NCI-H524 (cell line): ENCODE measurements at places on chromosomes 12 and 14.
A peak's percentile ranks its signal among the peaks of the same experiment; 100 is the strongest.

DNA sequence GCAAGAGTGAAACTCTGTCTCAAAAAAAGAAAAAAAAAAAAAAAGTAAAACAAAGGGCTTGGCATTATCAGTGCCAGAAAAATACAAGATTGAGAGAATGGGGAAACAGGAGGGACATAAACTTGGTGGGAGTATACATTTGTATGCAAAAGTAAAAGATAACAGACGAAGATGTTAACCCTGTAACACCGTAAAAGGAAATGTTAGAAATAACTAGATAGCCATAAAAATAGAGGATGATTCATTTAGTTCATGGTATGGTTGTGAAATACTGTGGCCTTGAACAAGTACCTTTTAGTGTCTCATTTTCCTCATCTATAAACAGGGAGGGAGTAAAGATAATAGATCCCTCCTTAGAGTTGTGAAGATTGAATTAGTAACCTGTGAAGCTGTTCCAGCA is 33.3 kb downstream of the ATP2A2 start:
- DNase-seq: no peak

GRCh38 chr14:35339761-35340406 is 47.7 kb downstream of the PSMA6 start:
- DNase-seq: no peak

DNA sequence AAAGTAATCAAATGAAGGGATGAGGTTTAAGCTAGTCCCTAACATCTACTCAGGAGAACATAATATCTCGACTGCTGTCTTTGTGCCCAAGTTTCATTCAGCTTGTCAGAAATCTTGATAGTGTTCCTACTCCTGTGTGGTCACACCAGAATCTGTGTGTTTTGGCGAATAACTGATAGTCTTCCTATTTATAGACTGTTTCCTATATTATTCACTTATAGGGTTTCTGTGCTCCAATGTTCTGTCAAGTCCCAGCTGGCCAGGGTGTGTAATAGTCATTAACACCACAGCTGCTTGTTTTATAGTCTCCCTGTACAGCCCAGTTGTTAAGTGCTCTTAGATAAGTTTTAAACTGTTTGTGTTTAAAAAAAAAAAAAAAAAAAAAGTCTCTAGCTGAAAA is 45.9 kb downstream of the GPR135 start:
- no peak for DNase-seq

DNA sequence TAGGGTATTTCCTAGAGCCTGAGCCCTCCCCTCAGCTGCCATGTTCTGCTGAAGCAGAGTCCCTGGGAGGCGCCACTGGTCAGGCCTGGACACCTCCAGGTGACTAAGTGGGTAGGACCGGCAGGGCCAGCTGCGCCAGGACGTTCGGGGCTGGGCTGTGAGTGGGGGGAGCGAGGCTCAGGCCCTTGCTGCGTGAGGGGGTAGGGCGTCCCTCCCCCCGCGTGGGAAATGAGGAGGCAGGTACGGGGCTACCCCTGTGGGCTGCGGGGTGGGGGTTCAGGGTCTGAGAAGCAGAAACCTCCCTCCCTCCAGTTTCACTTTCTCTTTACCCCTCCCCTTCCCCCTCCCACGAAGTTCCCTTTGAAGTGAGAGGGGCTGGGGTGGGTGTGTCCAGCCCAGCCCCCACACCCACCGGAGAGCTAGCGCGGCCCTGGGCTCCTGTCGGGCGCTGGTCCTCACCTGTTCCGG is 22.1 kb upstream of the KIF26A start:
- DNase-seq: no peak

DNA sequence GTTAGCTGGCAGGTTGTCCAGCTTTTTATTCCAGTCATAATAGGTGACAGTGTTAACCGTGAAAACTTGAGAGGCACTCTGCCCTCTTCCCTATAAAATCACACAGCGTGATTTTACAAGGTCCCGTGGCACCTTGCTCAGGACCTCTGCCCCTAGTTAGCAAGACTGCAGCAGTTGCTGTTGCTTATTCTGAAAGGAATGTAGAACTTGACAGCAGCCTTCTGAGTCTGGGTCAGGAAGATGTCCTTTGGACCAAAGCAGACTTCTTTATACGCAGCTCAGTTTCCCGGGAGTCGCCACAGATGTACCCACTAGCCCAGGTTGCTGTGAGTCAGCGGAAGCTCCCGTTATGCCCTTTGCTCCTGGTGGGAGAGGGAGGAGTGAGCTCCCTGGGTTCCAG is 13.2 kb downstream of the PRKAB1 start:
- no peak for DNase-seq

DNA sequence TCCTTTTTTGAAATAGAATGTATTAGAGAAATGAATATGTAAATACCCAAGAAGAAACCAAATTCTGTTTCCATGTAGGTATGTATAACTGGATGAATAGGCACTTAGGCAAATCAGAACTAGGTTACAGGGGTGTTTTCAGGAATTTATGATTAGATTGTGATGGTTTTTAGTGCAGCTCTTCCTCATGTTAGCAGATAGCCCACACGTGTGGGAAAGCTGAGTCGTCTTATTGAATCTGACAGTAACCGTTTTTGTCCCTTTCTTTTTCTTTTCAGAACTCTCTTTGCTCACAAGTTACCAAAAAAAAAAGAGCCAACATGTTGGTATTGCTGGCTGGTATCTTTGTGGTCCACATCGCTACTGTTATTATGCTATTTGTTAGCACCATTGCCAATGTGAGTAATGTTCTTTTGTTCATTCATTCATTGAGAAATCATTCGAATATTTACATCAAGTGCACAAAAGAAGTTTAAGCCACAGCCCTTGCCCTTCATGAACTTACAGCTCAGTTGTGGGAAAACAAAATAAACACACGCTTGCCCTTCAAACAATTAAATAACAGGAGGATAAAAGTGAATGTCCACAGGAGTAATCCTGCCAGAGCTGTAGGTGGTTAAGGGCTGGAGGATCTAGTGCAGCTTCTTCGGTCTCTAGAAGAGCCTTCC is 14.8 kb downstream of the EMP1 start:
- no peak for DNase-seq

DNA sequence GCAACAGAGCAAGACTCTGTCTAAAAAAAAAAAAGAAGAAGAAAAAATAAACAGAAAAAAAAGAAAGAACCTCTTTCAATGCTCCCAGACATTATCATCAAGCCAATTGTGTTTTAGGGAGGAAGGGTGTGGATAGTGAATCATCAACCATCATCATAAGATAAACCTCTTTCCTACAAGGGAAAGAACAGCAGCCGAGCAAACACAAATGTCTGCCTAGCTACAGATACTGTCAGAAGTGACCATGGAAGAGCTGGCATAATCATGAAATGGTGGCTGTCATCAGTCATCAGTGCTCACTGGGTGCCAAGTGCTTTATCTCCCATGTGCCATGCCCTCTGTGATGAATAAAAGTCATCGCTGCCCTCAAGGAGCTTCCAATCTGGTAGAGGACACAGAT is 46.6 kb downstream of the SLC17A8 start:
- DNase-seq: no peak

DNA sequence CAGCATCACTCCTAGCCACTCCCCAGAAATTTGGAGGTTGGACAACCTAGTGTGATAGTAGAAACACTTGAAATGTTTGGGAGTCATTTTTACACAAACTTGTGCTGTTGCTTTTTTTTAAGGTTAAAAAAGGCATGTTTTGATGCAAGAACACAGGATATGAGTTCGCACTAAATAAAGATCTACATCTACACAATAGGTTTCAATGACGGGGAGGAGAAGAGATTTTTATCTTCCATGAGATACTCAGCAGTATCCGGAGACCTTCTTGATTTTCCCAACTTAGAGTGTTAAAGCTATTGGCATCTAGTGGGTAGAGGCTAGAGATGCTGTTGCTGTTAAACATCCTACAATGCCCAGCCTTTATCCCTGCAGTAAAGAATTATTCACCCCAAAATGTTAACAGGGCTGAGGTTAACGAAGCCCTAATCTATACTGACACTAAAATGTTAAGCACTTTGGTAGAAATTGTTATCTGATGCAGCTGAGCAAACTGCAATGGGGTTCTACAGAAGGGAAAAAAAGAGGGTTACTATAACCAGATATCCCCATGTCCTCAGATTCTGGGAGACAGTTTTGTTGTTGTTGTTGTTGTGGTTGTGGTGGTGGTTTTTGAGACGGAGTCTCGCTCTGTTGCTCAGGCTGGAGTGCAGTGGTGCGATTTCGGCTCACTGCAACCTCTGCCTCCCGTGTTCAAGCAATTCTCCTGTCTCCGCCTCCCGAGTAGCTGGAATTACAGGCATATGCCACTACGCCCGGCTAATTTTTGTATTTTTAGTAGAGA is 14.0 kb upstream of the PCNX1 start:
- DNase-seq: no peak

- no peak for DNase-seq
These were observed 4.7 kb upstream of the PPP1R1A start for GRCh38 chr12:54593135-54593534.

- no peak for DNase-seq
These were observed 88.1 kb downstream of the PPP2R5C start for GRCh38 chr14:101849640-101850039.

- no peak for DNase-seq
These were observed 9.5 kb upstream of the CCDC91 start for GRCh38 chr12:28180786-28181185.

GRCh38 chr12:50401500-50402081 is 906 bp downstream of the LARP4 start:
- no peak for DNase-seq

- DNase-seq: peak; percentile 96
These were observed 21.8 kb upstream of the RNU6-8 start for GRCh38 chr14:32224737-32225377.

GRCh38 chr12:28023156-28023887 is 50.8 kb upstream of the PTHLH start:
- DNase-seq: no peak

DNA sequence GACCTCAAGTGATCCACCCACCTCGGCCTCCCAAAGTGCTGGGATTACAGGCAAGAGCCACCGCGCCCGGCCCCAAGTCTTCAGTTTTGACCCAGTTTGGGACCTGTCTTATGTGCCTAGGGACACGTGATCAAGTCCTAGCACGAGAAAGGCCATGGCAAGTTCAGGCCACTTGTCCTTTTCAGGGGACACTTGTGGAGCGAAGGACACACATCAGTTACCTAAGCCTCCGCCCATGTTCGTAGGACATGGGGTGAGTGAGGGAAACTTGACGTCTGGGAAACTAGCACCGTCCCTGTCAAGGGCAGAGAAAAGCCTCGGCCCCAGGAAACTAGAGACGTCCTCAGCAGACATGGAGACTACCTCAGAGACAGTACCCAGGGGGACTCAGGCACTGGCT is 60.7 kb downstream of the KDM2B start:
- DNase-seq: no peak

DNA sequence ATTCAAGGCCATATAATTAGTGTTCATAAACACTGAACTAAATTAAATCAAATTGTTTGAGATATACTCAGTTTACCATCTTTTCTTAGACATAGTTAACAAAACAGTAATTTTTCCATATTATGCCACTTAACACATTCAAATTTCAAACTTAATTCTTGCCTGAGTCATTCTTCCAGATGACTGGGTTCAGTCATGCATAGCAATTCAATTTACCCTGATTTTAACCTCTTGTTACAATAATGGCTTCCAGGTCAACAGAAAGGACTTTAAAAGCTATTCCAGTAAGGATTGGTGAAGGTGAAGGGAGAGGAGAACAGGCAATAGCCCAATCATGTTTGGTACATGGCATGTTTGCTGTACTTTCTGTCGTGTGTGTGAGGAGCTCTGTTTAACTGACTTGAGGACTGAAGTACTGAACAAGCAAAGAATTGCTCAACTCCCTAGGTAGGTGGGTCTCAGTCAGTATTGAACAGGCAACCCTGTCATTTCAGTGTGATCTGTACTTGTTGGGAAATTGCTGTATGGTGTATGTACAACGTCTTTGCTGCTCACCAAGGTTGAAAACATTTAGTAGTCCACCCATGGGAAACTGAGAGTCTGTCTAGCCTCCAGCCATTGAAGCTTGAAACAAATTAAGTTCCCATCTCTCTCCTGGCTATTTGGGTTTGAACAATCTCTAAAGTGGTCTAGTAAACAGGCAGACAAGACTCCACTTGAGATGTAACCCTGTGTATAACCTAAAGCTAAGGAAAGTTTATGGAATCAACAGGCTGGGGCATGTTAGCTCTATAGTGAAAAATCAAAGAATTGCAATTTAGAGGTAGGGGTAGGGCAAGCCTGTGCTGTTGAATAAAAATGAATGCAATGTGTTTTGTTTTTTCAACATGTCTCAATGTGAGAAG is 327.2 kb downstream of the BTG1 start:
- no peak for DNase-seq

DNA sequence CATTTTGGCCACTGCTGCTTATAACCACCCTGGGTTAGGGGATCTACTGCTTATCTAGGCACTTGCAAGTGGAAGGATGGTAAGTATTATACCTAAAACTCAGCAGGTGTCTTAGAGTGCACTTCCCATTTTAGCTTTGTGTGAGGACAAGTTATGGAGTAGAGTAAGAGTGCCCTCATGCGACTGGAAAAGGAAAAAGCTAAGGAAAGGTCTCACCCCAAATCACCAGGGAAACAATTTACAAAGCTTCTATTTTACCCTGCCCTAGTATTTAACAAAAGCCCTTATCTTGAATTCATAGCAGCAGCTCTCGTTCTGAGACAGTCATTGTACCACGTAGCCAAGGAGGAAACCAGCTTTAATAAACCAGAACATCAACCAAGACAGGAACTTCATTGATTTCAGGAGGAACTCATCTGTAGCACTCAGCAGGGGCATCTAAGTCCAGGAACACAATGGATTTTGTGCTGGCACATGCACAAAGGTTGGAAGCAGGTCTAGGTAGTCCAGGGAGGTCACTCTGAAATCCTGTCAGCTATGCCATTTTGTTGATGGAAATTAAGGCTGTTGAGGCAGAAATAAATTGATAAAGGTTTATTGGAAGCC is 2.9 kb downstream of the RDH12 start:
- DNase-seq: peak; percentile 84

- no peak for DNase-seq
These were observed 21.8 kb downstream of the CHST11 start for GRCh38 chr12:104478396-104479122.

DNA sequence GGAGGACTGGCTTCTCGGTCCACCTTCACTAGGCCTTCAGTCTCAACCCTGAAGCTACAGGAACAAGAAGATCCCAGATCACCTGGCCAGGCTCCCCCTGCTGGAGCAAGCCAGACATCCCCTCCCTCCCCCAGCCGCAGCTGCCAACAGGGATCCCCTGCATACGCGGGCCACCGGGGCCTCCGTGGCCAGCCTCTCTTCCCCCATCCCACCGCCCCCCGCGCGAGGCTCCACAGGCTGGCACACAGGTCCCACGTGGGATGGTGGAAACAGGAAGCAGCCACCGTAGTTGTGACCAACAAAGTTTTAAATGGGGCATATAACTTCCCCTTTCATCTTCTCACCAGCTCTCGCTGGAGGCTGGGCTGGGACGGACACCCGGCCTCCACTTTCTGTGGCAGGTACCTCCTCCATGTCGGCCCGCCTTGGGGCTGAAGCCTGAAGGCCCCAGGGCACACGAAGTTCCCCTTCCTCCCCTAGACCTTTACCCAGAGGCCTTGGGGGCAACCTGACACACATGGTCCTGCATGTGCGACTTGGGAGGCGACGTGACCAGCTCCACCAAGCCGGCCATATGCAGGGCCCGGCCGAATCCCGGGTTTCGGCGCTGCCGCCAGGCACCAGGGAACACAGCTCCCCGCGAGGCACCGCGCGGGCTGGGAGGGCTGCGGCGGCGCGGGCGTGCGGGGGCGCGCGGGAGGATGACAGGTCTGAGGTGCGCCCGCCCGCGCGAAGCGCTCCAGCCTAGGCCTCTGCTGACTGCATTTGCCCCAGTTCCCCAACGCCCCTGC is 44.4 kb upstream of the PNMA1 start:
- DNase-seq: peak; percentile 63
